ENCODE measurements at places on chromosomes 16 and 17.

DNA sequence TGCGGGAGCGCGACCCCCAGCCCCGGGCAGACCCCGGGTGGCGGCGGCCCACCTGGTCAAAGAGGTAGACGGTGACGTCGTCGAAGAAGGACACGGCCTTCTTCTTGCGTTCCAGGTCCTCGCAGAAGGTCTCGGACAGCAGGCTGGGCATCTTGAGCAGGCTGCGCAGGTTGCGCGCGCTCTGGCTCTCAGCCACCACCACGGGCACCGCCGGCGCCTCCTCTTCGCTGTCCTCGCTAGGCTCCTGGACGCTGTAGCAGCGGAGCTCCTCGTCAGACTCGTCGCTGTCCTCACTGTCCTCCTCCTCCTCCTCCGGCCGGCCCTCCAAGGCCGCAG, 45.2 kb upstream of the PVALEF start:
- DNase-seq, result no peak

- DNase-seq, result no peak
Measured at GRCh38 chr16:87027056-87027616, 290.1 kb downstream of the C16orf95 start.

GRCh38 chr17:47889734-47890529, 6.1 kb upstream of the SP2 start:
- DNase-seq, result peak; percentile 94

DNA sequence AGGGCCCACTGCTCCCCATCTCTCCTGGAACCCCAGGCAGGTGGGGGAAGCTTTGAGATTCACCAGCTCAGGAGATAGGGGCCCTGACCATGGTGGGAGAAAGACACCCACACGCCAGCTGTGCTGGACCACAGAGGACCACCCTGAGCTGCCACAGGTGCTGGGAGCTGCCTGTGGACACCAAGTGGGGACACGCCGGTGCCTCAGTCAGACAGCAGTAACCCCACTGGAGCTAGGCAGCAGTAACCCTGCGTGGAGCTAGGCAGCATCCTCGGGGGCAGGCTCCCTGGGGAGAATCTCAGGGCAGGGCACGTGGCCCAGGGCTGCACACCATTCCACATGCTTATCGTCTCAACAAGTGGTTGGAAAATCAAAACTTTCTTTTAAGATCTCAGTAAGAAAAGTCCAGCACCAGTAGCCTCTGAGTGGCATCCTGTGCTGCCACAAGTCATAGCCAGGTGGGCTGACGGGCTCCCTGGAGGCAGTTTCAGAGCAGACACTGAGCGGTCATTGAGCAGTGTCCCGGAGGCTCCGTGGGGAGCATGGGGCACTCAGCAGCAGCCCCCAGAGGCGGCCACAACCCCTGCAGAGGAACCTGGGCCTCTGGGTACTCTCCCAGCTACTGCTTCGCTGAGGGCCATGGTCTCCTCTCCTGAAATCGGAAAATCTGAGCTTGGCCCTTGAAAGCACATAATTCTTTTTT, 8.0 kb upstream of the HEXD start:
- no peak for DNase-seq

GRCh38 chr17:49365667-49366066, 3.6 kb upstream of the ZNF652 start:
- DNase-seq, result no peak

DNA sequence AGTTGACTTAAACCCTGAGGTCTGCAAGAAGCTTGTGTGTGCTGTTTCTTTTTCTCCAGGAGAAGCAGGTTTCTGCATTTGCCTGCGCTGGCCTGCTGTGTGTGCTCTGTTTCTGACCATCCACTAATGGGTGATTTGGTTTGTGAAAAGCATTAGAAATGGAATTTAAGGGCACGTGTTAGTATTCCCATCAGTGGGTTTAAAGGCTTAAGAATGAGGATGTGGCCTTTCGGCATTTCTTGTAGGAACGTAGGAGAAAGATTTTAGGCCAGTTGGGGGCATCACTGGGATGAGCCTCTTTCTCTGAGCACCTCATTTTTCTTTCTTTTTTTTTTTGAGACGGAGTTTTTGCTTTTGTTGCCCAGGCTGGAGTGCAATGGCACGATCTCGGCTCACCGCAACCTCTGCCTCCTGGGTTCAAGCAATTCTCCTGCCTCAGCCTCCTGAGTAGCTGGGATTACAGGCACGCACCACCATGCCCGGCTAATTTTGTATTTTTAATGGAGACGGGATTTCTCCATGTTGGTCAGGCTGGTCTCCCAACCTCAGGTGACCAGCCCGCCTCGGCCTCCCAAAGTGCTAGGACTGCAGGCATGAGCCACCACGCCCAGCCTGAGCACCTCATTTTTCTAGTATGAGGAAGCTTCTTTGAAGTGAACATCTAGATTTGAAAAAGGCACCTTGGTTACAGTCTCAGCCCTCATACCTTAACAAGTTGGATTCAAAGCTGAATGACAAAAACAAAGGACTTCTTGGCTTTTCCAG, 110.3 kb downstream of the BANP start:
- DNase-seq, result no peak

DNA sequence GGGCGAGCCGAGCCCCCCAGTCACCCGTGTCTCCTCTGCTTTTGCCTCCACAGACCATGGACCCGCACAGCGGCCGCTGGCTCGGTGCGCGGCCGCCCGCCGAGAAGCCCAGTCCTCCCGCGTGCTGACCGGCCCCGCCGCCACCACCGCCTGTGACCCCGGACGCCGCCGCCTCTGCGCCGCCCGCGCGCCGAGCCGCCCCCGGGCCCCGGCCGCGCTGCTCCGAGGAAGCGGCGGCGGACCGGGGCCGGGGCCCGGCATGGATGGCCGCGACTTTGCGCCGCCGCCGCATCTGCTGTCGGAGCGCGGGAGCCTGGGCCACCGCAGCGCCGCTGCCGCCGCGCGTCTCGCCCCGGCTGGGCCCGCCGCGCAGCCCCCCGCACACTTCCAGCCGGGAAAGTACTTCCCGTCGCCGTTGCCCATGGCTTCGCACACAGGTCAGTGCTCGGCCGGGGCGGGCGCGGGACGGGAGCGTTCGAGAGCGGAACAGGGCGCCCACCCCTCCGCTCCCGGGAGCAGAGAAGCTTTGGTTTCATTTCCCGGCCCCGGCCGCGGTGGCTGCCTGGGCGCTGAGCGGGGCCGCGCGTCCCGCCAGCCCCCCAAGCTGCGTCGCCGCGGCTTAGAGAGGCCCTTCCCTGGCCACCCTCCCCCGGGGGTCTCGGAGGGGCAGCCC, 4.4 kb downstream of the BAHCC1 start:
- no peak for DNase-seq

GRCh38 chr17:38704606-38705522, at the start of gene MLLT6:
Gene MLLT6 (plus strand): TSS chr17:38705273. CDS start chr17:38705633, 360 bp downstream.
- DNase-seq, result peak; percentile 86

GRCh38 chr17:49457564-49458535, 37.2 kb upstream of the NGFR start:
- no peak for DNase-seq

GRCh38 chr16:80250381-80250780, 290.4 kb upstream of the DYNLRB2 start:
- DNase-seq, result no peak

GRCh38 chr17:78252701-78253635, 21.5 kb downstream of the TMEM235 start:
- no peak for DNase-seq

GRCh38 chr16:12405089-12405488, 398.6 kb downstream of the CPPED1 start:
- DNase-seq, result no peak

GRCh38 chr16:4460936-4461249, 13.5 kb downstream of the NMRAL1 start:
- DNase-seq, result no peak

GRCh38 chr16:89195521-89196171, 4.7 kb downstream of the SLC22A31 start:
- no peak for DNase-seq

DNA sequence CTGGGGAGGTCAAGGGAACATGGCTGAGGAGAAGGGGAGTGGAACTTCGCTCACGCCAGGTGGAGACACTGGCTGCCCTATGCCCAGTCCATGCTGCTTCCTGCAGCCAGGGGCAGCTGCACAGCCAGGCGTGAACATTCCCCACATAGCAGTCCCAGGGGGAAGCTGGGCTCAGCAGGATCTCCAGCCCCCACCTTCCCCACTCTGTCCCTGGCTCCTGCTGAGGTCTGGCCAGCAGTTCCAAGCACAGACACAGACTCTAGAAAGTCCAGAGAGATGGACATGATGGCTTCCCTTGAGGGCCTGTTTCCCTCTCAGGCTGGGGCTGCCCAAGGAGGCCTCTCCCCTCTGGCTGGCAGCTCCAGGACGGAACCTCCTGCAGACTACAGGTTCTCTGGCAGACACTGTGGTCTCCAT, 9.3 kb downstream of the JUP start:
- DNase-seq, result no peak

- no peak for DNase-seq
Measured at GRCh38 chr16:72800524-72801161, 247.3 kb downstream of the ZFHX3 start.
